Bladder microvascular endothelial cell (primary cell): ENCODE measurements at places on chromosomes 4 and X. TPM values are rescaled to one million over a fixed set of nuclear protein-coding genes. Genes with fewer than 3 reads are reported as not detected.

The COL25A1 gene
- 0.16 and 6.4 TPM in 2 replicates for total RNA-seq

The FAM149A gene
- 0.19 and 0.32 TPM in 2 replicates for total RNA-seq

The MAGEA2 gene
- total RNA-seq: not detected in 2 replicates

The NLGN4X gene
- under 0.01 and 0.50 TPM in 2 replicates for total RNA-seq

The PAGE4 gene
- total RNA-seq: not detected in 2 replicates

The SLC4A4 gene
- under 0.01 TPM in 2 replicates for total RNA-seq

The HHIP gene
- 29.3 and 380 TPM in 2 replicates for total RNA-seq

The LPAR4 gene
- total RNA-seq: under 0.01 and 0.13 TPM in 2 replicates

The TBC1D8B gene
- total RNA-seq: 2.4 and 6.8 TPM in 2 replicates

The ADH1A gene
- total RNA-seq: not detected in 2 replicates

The GRIA3 gene
- total RNA-seq: 0.32 TPM in 1 of 2 replicates, not detected in the other

The DMP1 gene
- not detected in 2 replicates for total RNA-seq

The REELD1 gene
- total RNA-seq: not detected in 2 replicates

The MSL3 gene
- total RNA-seq: 29.3 and 31.4 TPM in 2 replicates

The POU4F2 gene
- not detected in 2 replicates for total RNA-seq

The MAGEA11 gene
- not detected in 2 replicates for total RNA-seq

The TMEM35A gene
- total RNA-seq: 0.16 and 1.3 TPM in 2 replicates

The FRG1 gene
- total RNA-seq: 21.6 and 24.1 TPM in 2 replicates

The RTL3 gene
- under 0.01 TPM in 1 of 2 replicates, not detected in the other for total RNA-seq

The PABPC4L gene
- total RNA-seq: 1.4 and 1.5 TPM in 2 replicates

The WWC2 gene
- total RNA-seq: 15.9 and 64.8 TPM in 2 replicates

The LRAT gene
- 0.06 TPM in 1 of 2 replicates, not detected in the other for total RNA-seq

The KIAA1210 gene
- not detected in 2 replicates for total RNA-seq

The NDST3 gene
- 0.16 and 5.9 TPM in 2 replicates for total RNA-seq

The GABRE gene
- total RNA-seq: 2.4 and 65.3 TPM in 2 replicates

The SPANXC gene
- total RNA-seq: not detected in 2 replicates

The OR13H1 gene
- total RNA-seq: not detected in 2 replicates

The SHROOM4 gene
- 30.6 and 42.9 TPM in 2 replicates for total RNA-seq

The UCP1 gene
- not detected in 2 replicates for total RNA-seq

The NEXMIF gene
- total RNA-seq: 0.06 TPM in 1 of 2 replicates, not detected in the other

The IL21 gene
- total RNA-seq: not detected in 2 replicates

The SH3TC1 gene
- total RNA-seq: 140 and 156 TPM in 2 replicates

The CSAG3 gene
- total RNA-seq: not detected in 2 replicates

The KCTD8 gene
- total RNA-seq: 2.3 and 4.2 TPM in 2 replicates

The USP17L19 gene
- not detected in 2 replicates for total RNA-seq

The CT45A1 gene
- total RNA-seq: not detected in 2 replicates

The TRIM60 gene
- total RNA-seq: not detected in 2 replicates

The ZNF157 gene
- total RNA-seq: 0.06 TPM in 1 of 2 replicates, not detected in the other

The SUPT20HL2 gene
- not detected in 2 replicates for total RNA-seq
